ENCODE measurements at places on chromosomes 3 and 15.

DNA sequence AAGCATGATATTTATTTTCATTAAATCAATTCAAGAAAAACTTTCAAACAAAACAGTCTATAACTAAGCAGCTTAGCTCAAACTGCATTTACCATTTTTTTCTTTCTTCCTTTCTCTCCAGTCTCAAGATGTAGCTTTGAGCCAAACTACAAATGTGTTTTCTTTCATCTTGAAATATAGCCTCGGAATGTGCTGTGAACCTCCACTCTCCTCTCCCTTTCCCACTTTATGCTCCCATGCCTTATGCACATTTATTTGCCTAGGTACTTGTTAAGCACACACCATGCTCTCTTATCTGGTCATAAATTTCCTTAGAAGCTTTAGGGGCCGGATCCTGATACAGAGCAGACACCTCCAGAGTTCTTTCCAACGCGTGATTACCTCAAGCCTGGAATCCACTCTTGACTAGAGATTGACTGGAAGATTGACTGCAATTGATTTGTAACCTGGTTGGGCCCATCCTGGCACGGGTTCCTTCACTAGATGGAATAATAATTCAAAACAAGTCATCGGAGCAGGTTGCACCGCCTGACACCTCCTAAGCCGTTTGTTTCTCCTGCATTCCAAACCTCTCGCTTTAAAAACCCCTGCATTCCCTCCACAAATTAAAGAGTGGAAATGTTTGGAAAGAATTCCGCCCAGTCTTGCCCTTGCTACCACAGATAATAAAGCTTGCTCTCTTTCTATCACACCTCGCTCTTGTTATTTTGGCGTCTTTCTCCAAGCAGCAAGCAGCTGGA lies 344.7 kb downstream of the CHL1 start:
- no peak for DNase-seq

- no peak for DNase-seq
Observed at GRCh38 chr15:83225449-83225848, 17.8 kb upstream of the HDGFL3 start.

- no peak for DNase-seq
Observed at GRCh38 chr15:57726411-57726810, 19.9 kb downstream of the POLR2M start.

- DNase-seq: peak; percentile 15
Observed at GRCh38 chr3:177894081-177894728, 642.0 kb upstream of the KCNMB2 start.

- peak; percentile 74 for DNase-seq
Observed at GRCh38 chr3:43691120-43691995, 620 bp downstream of the ABHD5 start.

GRCh38 chr3:62529230-62529629 lies 155.9 kb upstream of the FEZF2 start:
- peak; percentile 56 for DNase-seq

DNA sequence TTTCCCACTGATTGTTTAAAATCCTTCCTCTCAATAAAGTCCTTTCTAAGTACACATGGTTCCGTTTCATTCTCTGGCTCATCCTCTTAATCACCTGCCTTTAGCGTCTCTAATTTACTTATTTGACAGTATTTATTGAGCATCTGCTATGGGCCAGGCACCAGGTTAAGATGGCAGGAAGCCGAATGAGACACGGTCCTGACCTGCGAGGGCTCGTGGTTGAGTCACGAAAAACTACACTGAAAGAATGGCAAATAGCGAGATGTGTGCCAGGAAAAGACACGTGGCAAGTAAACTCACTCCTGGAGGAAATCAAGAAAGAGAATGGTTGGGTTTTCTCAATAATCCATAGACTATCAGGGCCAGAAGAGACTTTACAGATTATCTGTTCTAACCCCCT lies 60.9 kb downstream of the HES1 start:
- DNase-seq: no peak

DNA sequence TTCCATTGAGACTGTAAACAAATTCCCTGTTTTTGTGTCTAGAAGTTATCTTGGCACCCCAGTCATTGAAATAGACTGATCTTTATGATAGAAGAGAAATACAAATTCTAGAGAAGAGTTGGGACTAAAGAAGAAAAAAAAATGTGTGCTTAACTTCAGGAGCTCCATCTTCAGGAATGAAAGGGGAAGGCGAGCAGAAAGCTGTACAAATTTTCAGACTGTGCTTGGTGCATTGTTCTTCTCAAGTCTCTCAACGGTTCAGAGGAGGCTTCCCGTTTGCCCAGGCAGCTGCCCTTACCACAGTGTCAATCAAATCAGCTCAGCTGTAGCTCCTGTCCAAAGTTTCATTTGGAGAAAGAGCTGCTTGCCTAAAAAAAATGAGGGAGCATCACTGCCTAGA lies 41.7 kb downstream of the OXSM start:
- DNase-seq: peak; percentile 70

DNA sequence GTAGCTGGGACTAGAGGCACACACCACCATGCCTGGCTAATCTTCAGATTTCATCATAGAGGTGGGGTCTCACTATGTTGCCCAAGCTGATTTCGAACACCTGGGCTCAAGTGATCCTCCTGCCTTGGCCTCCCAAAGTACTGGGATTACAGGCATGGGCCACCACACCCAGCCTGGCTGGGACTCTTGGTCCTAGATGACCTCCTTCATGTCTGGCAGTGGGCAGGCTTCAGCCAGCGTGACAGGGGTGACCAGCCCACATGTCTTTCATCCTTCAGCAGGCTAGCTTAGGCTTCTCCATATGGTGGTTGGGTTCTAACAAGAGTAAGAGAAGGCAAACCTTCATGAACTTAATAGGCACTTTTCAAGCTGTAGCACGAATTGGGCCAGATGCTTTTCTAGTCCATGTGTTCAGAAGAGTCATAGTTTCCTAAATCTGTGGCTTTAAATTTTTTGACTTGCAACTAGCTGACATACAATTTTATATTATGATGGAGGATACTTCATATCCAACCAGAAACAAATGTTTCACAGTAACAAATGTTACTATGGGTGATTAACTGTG lies 7.6 kb downstream of the GPD1L start:
- DNase-seq: no peak

GRCh38 chr15:52143873-52144272 lies 31.3 kb upstream of the BCL2L10 start:
- DNase-seq: no peak

- DNase-seq: no peak
Observed at GRCh38 chr15:74038707-74039655, 43.4 kb downstream of the GOLGA6A start.

DNA sequence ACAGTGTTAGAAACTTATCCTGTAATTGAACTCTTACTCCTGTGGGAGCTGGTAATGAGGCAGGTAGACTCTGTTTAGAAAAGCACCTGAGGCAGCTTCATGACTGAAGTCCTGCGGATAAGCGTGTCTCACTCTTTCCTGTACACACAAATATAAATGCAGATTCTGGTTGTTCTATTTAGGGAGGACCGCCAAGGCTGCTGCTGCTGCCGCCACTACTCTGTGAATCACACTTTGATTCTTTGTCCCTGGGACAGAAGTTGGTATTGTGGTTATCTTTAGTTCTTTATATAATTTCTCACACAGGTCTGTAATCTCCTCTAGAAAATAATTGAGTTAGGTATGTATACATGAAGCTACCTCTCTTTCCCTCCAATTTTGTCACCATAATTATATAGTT lies 3.6 kb downstream of the LSAMP start:
- no peak for DNase-seq

DNA sequence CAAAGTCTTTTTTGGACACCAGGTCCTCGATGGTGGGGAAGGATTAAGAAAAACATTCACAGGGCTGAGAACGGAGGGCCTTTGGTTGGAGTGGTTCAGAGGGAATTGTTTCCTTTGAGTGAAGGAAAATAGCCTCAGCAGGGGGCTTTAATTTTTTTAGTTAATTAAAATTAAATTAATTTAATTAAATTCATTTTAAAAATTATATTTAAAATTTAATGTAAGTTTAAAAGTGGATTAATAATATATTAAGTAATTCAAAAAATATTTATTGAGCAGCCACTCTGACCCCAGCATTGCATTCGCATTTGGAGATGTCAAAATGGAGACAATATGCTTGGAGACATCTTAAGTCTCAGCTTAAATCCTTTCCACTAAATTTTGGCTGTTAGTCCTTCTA lies 136.7 kb downstream of the KCNH8 start:
- DNase-seq: no peak

- DNase-seq: no peak
Observed at GRCh38 chr3:187000711-187001151, 70.4 kb downstream of the ST6GAL1 start.

DNA sequence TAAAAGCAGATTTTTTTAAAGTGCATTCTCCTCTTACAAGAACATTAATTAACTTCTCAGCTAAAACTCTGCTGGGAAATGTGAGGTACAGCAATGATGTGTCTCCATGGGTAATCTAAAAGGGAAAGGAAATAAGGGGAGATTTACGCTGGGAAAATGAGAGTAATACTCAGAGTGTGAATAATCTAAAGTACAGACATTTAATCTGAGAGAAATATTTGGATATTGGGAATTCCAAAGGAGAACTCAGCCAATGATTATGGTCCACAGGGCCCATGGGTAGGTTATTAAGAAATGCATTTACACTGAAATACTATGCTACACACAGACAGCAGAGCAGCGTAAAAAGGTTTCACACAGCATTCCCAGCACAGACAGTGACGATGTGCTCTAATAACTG lies 229.9 kb downstream of the MAGI1 start:
- DNase-seq: no peak

DNA sequence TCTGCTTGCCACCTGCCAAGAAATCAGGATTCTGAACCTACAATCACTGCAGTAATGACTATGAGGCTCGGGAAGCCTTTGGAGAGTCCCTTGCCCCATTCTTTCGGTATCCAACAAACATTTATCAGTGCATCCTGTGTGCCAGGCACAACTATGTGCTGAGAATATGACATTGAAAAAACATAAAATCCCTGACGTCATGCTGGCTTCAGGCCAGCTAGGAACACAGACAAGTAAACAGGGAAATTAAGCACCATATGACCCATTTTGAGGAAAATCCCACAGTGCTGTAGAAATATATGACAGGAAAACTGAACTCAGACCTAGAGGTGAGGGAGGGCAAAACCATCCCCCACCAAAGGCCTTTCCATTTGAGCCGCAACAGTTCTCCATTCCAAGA lies 34.1 kb upstream of the DET1 start:
- no peak for DNase-seq

DNA sequence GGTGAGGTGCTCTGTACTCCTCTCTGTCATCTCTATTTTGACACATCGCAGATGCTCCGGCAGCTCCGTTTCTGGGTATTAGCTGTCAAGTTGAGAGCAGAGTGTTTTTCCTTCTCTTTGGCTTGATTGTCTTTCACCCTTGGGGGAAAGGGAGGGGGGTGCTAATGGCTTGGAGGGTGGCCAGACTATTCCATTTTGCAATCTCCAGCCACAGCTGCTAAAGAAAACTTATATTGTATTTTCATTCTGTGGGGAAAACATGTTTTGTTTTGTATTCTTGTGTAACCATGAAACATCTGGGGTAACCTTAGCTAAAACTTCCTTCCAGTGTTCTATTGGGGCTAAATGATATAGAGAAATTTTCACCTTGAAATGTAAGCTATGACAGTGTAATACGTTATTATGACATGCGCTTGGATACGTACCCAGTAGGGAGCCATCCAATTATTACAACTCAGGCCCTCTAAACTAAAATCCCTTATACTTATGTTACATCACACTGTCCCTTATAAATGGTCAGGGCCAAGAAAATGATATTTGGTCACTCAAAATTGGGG lies 14.0 kb upstream of the LARP6 start:
- no peak for DNase-seq

DNA sequence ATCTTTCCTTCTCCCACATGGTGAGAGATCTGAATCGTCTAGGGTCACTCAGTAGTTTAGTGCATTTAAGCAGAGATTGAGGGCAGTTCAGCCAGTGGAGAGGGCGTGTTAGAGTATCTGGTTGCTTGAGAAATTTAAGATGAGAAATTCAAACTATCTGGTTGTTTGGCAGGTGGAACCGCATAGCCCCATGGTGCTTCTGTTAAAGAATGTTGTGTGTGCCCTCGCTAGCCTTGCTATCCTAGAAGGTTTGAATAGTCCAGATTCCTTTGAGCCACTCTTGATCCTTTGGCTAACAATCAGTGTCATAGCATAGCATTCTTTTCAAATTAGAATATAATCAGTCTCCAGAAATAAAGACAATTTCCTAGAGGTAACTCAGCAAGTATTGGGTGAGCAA lies 32.1 kb downstream of the ABHD17C start:
- DNase-seq: no peak

DNA sequence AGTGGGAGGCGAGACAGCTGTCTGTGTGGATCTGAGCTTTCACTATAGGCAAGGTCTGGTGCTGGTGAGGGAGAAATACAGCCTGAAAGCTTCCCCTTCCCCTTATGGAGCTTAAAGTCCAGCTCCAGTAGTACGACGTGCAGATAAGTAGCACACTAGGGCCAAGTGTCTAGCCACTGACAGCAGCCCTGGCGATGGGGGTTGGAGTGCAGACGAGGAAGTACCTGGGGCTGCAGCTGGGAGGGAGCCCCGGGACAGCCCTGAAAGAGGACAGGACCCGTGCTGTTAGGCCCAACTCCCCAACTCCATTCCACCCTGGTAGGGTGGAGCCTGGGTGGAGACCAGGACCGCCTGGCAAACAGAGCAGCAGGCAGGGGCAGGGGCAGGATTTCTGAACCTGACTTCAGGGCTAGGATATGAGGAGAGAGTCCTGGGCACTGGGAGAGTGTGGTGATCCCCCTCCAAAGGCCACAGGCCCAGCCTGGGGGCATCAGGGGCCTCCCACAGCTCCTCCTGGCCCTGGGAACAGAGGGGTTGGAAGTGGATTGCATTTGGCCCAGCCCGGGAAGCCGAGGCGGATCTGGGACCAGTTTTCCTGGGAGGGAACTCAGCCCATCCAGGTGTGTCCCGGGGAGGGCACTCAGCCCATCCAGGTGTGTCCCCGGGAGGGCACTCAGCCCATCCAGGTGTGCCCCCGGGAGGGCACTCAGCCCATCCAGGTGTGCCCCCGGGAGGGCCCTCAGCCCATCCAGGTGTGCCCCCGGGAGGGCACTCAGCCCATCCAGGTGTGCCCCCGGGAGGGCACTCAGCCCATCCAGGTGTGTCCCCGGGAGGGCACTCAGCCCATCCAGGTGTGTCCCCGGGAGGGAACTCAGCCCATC lies 42.8 kb downstream of the BDH1 start:
- DNase-seq: no peak

- no peak for DNase-seq
Observed at GRCh38 chr15:62432702-62433398, 267.8 kb upstream of the C2CD4B start.

GRCh38 chr3:51198477-51198876 lies 186.6 kb upstream of the MANF start:
- DNase-seq: no peak

DNA sequence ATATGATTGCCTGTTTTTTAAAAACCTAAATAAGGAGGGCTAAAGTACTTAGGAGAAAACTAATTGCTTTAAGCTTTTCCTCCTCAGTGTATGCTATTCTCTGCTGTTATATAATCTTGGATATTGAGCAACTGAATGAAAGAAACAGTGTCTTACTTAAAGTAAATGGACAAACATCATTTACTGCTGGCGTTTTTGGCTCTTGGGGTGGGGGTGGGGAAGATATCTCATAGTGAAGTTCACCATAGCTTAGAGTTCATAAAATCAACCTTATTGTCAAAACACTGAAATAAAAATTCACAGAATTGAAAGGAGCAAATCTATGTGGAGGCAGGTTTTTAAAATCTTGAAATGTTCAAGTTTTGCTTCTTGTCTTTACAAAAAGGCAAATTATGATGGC lies 256.4 kb upstream of the SOX2 start:
- no peak for DNase-seq

- peak; percentile 51 for DNase-seq
Observed at GRCh38 chr15:85003593-85004312, 22.1 kb downstream of the PDE8A start.

GRCh38 chr15:42084465-42085235 lies 9.7 kb downstream of the PLA2G4D start:
- DNase-seq: peak; percentile 75

- DNase-seq: peak; percentile 41
Observed at GRCh38 chr3:133443649-133444422, 44.0 kb downstream of the BFSP2 start.

Data from OCI-M1 (cell line).